Body of pancreas (tissue), 4 donors: ENCODE measurements at places on chromosomes 1 and 21. TPM values are rescaled to one million over a fixed set of nuclear protein-coding genes. Genes with fewer than 3 reads are reported as not detected.
A peak's percentile ranks its signal among the peaks of the same experiment; 100 is the strongest.

- no peak for DNase-seq
- no peaks in the 10 kb centered on the region for H3K27me3 ChIP-seq
- H3K27ac ChIP-seq: no peak overlapping the region
- no peaks in the 10 kb centered on the region for H3K36me3 ChIP-seq
- H3K4me1 ChIP-seq: no peaks in the 10 kb centered on the region
Measured at GRCh38 chr1:10617318-10617717, 142.6 kb downstream of the PEX14 start.

- H3K4me1 ChIP-seq: no peaks in the 10 kb centered on the region
- H3K27me3 ChIP-seq: no peaks in the 10 kb centered on the region
- no peak for DNase-seq
- H3K4me3 ChIP-seq: no peak overlapping the region
Measured at GRCh38 chr1:43321331-43321891, 16.2 kb upstream of the MPL start.

DNA sequence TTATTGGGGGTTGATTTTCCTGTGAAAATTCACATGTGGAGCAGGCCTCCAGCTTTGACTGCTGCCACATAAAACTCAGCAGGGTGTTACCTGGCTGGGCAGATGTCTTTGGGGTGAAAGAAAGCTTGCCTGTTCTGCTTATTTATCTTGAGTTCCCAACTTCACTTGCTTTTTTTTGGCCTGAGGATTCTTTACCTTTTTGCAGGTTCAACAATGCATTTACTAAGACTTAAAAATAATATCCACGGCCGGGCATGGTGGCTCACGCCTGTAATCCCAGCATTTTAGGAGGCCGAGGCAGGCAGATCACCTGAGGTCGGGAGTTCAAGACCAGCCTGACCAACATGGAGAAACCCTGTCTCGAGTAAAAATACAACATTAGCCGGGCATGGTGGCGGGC lies 509.1 kb downstream of the KIF26B start:
- no peak overlapping the region for H3K4me3 ChIP-seq
- no peaks in the 10 kb centered on the region for H3K27me3 ChIP-seq
- DNase-seq: no peak
- no peak overlapping the region for H3K27ac ChIP-seq
- no peaks in the 10 kb centered on the region for H3K4me1 ChIP-seq
- no peaks in the 10 kb centered on the region for H3K36me3 ChIP-seq

DNA sequence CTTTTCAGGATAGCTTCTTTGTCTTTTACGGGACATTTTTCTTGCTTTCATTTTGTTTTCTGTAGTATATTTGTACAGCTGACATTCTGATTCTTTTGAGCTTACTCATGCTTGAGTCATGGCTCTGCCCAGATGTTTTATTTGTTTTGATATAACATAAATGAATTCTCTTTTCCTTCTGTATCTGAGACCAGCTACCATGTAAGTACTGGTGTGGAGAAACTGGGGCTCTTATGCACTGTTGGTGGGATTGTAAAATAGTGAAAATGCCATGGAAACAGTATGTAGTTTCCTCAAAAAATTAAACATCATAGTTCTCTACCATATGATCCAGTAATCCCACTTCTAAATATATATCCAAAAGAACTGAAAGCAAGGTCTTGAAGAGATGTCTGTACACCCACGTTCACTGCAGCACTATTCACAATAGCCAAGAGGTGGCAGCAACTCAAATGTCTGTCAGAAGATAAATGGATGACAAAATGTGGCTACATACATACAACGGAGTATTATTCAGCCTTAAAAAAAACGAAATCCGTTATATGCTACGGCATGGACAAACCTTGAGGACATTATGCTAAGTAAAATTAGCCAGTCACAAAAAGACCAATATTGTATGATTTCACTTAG lies 61.4 kb downstream of the EIF2B3 start:
- no peaks in the 10 kb centered on the region for H3K27me3 ChIP-seq
- no peaks in the 10 kb centered on the region for H3K4me1 ChIP-seq
- H3K36me3 ChIP-seq: no peaks in the 10 kb centered on the region
- H3K4me3 ChIP-seq: no peak overlapping the region

DNA sequence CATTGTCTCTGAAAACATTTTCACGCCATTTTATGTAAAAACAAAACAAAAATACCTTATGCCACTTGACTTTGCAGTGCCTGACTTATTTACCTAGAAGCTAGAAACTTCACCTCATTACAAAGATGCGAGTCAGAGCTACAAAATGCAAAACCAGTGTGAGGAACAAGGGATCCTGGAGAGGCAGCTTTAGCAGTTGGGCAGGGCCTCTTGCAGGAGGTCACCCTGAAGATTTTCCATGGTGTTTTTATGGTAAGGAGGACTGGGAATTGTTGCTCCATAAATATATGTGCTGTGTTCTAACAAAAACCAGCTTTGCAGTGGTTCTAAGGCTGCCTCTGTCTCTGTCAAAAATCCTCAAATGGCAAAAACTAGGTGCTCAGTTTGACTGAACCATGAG lies 36.4 kb upstream of the TARBP1 start:
- peak overlapping the region; percentile 56 for H3K27ac ChIP-seq
- H3K36me3 ChIP-seq: no peaks in the 10 kb centered on the region
- H3K4me1 ChIP-seq: peaks cover under 1% of the 10 kb centered on the region
- no peak overlapping the region for H3K4me3 ChIP-seq

DNA sequence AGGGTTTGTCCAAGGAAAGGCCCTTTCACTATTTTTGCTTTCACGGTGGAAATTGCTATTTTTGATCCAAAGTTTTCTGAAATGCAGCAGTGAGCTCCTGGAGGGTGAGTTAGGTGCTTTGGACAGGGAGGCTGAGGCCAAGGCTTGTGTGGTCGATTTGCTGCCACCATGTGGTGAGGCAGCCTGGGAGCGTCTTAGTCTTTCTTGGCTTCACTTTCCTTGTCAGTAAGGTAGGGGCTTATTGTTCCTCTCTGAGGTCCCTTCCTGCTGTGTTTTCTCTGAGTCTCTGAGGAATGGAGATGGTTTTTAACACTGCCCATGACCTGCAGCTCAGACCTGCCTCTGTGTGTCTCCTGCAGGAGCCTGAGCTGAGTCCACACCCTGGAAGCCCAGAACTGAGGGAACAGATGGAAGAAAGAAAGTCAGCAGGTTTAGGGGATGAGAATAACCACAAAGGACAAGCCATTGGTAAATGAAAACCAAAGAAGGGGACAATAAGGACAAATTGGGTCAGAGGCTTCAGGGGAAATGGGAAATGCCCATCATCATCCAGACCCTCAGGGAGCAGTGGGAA lies 20.1 kb upstream of the S100A10 start:
- no peak overlapping the region for H3K27ac ChIP-seq
- DNase-seq: peak; percentile 61
- no peaks in the 10 kb centered on the region for H3K27me3 ChIP-seq

- H3K27me3 ChIP-seq: no peaks in the 10 kb centered on the region
- H3K4me1 ChIP-seq: peaks cover 4% of the 10 kb centered on the region
- no peak overlapping the region for H3K27ac ChIP-seq
Measured at GRCh38 chr1:21575351-21575942, 66.2 kb downstream of the ALPL start.

DNA sequence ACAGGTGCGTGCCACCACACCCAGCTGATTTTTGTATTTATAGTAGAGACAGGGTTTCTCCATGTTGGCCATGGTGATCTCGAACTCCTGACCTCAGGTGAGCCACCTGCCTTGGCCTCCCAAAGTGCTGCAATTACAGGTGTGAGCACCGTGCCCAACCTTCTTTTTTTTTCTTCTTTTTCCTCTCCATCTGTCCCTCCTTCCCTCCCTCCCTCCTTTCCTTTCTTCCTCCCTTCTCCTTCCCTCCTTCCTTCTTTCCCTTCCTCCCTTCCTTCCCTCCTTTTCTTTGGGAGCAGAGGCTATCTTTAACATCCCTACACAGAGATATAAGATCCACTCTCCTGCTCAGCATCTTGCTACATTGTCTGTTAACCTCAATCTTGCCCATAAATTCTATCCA lies 24.4 kb upstream of the FAM89A start:
- H3K27ac ChIP-seq: no peak overlapping the region
- H3K4me1 ChIP-seq: no peaks in the 10 kb centered on the region
- no peaks in the 10 kb centered on the region for H3K36me3 ChIP-seq

- no peak overlapping the region for H3K4me3 ChIP-seq
- H3K27me3 ChIP-seq: no peaks in the 10 kb centered on the region
- H3K4me1 ChIP-seq: no peaks in the 10 kb centered on the region
- no peaks in the 10 kb centered on the region for H3K36me3 ChIP-seq
Measured at GRCh38 chr1:245605480-245606156, 450.8 kb downstream of the KIF26B start.

- no peaks in the 10 kb centered on the region for H3K36me3 ChIP-seq
- no peak overlapping the region for H3K27ac ChIP-seq
- H3K4me3 ChIP-seq: no peak overlapping the region
- DNase-seq: no peak
- no peaks in the 10 kb centered on the region for H3K27me3 ChIP-seq
- H3K4me1 ChIP-seq: no peaks in the 10 kb centered on the region
Measured at GRCh38 chr1:188228623-188229022, 1399.9 kb downstream of the PLA2G4A start.

- H3K27me3 ChIP-seq: no peaks in the 10 kb centered on the region
- H3K27ac ChIP-seq: no peak overlapping the region
- H3K4me1 ChIP-seq: no peaks in the 10 kb centered on the region
- H3K4me3 ChIP-seq: no peak overlapping the region
- H3K36me3 ChIP-seq: no peaks in the 10 kb centered on the region
Measured at GRCh38 chr1:47471163-47471562, 33.3 kb downstream of the FOXD2 start.

DNA sequence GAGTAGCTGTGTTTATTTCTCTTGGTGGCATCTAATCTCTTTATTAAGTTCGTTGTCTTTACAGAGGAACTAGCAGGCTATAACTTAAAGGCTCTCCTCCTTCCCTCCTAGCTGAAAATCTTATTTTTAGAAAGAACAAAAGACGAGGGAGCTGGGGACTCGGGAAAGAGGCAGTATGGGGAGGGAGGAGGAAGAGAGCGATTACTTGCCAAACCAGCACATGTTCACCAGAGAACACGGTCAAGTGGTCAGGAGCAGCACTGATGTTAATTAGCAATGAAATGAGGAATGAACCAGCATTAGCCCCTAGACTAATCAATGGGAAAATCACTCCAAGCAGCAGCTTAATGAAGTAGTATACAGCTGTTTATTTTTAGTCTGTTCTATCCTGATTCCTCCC lies 171.3 kb upstream of the ESRRG start:
- no peaks in the 10 kb centered on the region for H3K4me1 ChIP-seq
- H3K4me3 ChIP-seq: no peak overlapping the region
- H3K36me3 ChIP-seq: no peaks in the 10 kb centered on the region
- no peak for DNase-seq
- no peaks in the 10 kb centered on the region for H3K27me3 ChIP-seq

- H3K4me3 ChIP-seq: no peak overlapping the region
- H3K4me1 ChIP-seq: peaks cover 7% of the 10 kb centered on the region
- H3K36me3 ChIP-seq: no peaks in the 10 kb centered on the region
- H3K27ac ChIP-seq: no peak overlapping the region
Measured at GRCh38 chr1:78095593-78095992, 49.8 kb downstream of the GIPC2 start.

KLF17 gene
- not detected for total RNA-seq

PDC gene
- total RNA-seq: not detected

S100A4 gene
- 49.5 TPM for total RNA-seq

FOXO6 gene
- 2.3 TPM for total RNA-seq

PLA2G2D gene
- not detected for total RNA-seq

TPTE gene
- total RNA-seq: not detected

FCGR1A gene
- not detected for total RNA-seq

CNKSR1 gene
- total RNA-seq: 47.7 TPM

ADAMTS5 gene
- total RNA-seq: 3.4 TPM
